ENCODE measurements at places on chromosomes 5 and 9.

DNA sequence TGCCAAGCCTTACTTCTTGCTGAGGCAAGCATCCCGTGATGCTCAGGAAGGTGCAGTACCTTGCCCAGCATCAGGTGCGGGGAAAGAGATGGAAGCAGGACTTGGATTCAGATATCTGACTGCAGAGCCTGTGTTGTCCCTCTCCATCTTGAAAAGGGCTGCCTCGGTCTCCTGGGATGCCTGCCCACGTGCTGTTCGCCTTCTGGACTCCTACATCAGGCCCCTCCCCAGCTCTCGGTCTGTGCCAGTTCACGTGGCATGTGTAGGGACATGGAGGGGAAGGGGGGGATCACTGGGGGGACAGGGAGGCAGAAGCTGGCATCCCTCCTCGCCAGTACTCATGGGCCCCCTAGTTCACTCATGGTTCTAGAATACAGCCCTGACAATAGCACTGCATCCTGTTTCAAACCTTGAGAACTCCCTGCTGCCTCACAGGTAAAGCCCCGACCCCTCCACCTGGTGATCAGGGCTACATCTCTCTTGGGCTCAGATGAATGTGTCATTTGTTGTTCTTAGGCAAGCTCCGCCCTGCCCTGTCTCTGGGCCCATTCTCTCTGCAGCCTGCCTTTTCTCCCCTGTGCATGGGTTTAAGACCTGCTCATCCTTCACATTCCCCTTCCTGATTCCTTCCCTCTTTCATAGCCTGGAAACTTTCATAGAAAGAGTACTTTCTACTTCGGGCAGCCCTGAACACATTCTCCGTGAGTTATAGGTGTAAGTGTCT is 38.9 kb upstream of the SLC25A51 start:
- no peak for DNase-seq

DNA sequence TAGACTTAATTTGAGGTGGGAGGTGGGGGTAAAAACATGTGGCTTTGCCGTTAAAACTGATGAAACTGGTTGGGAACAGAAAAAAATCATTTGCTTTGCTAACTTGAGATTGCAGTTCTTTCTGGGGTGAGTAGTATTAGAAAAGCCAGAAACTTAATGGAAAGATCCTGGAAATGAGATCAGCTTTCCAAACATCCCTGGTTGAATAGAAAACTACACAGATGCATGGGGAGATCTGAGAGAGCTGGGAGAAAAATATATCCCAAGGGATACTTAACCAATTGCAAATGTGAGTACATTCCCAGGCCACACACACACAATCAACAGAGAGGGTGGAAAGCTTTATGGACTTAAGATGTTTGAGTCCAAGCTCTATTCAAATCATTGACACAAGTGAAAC is 222.3 kb downstream of the YTHDC2 start:
- DNase-seq, result no peak

DNA sequence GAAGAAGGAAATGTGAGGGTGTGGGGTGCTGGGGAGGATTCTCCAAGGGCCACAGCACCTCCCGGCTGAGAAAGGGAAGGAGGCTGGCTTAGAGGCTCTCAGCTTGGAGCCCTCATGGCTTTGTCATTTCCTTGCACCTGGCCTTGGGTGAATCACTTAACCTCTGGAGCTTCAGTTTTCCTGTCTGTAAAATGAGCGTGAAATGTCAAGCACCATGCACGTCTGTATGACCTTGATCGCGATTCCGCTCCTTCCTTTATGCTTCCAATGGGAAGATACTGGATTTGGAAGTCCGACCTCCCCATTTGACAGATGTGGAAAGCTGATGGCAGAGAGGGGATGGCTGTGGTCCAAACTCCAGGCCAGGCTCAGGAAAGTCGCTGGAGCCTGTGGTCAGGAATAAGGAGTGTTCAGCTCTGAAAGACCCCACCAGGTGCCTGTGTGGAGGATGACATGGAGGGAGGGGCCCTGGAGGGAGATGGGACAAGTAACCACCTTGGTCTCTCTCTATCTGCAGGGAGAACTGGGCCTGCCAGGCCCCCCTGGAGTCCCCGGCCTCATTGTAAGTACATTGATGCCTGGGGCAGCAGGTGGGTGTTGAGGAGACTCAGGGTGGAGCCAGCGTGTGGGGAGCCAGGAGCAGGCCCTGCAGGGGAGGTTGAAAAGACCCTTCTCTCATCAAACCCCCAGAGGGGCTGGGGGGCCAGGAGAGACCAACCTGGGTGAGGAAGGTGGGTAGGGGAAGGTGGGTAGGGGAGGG is 66.5 kb downstream of the COL27A1 start:
- DNase-seq, result no peak

GRCh38 chr5:13252699-13253098 is 691.8 kb downstream of the DNAH5 start:
- DNase-seq, result no peak

Data from CD4-positive, alpha-beta memory T cell (primary cell).